Karpas-422 (cell line): ENCODE measurements at places on chromosomes 3 and 15. TPM values are rescaled to one million over a fixed set of nuclear protein-coding genes. Genes with fewer than 3 reads are reported as not detected.

The GATA2 gene
- not detected in 2 replicates for total RNA-seq

The TGM5 gene
- total RNA-seq, result not detected in 2 replicates

GRCh38 chr15:44261007-44261706 lies 27.4 kb upstream of the GOLM2 start:
- no peak for DNase-seq

- peak; percentile 67 for DNase-seq
Observed at GRCh38 chr3:123067689-123068600, 1.1 kb downstream of the PDIA5 start.

DNA sequence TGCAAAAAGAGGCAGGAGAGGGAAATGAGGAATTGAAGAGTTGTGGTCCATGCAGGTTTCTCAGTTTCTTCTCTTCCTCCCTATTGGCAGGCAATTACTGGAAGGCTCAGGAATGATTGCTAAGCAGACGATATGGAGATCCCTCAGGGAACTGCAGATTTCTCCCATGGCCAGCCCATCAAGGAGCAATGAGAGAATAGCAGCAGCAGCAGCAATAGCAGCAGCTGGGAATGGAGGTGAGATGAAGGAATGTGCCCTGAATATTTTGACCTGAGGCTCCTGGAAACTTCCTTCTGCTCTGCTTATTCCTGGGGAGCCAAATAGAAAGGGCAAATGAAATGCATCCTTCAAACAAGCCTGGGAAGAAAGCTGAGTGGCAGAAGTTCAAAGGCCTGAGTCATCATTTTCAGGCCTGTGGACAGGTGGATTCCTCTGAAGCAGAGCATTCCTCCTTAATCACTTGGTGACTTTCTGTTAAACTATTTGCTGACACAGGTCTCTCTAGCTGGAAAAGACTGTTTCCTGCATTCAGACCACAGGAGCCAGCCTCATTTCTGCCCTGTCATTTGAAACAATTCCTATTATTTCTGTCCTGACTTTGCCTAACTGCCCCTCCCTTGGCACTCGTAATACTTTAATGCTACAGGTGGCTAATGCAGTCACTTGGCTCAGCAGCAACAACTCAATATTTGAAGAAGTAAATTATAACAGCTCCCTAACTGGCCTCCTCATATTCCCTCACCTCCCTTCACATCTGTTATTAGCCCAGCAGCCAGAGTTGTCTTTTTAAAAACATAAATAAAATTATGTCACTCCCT lies 146.9 kb upstream of the GADL1 start:
- no peak for DNase-seq

- DNase-seq, result peak; percentile 55
Observed at GRCh38 chr3:80767604-80768003, 993.8 kb downstream of the GBE1 start.

GRCh38 chr3:98574132-98574531 lies 19.3 kb downstream of the CPOX start:
- no peak for DNase-seq
